ENCODE measurements at places on chromosomes 12 and 14.

GRCh38 chr12:14473707-14474287, 93.9 kb downstream of the PLBD1 start:
- peak; percentile 10 for DNase-seq

- no peak for DNase-seq
Measured at GRCh38 chr12:116881877-116882507, 751 bp upstream of the HRK start.

DNA sequence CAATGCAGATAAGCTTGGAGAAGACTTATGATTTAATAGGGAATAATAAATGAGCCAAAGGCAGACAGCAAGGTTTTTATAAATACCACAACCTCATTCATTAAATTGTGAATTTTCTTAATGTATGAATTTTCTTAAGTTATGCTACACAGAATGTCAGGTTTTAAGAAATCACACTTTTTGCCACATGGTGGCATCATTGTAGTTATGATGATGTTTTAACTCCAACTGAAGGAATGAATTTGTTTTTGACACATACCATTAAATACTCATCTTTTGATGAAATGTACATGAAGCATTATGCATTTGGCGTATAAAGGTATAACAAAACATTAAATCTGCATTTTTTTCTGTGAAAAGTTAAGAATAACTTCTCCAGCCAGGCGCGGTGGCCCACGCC, 524.1 kb upstream of the FBXO33 start:
- no peak for DNase-seq

GRCh38 chr12:123956249-123956648, 16.4 kb downstream of the CCDC92 start:
- no peak for DNase-seq

DNA sequence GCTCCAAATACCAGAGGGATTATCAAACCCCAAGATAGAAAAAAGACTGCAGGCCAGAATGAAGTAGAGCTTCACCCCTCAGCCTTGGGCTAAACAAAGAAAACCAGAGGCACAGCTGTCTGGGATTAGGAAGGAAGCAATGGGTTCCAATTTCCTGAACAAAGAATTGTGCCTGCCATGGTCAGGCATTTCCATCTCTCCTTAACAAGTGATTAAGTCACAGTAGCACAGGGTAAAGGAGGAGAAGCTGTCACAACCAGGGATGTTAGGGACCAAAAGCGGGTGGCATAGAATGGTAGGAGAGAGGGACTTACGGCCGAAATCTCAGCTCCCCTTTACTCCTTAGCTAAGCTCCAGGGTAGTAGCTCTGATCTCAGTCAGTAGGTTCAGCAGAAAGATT, 33.9 kb downstream of the SPTLC2 start:
- no peak for DNase-seq

- no peak for DNase-seq
Measured at GRCh38 chr12:6306599-6307220, 3.8 kb upstream of the PLEKHG6 start.

GRCh38 chr14:59394268-59394667, 70.9 kb downstream of the GPR135 start:
- no peak for DNase-seq

- no peak for DNase-seq
Measured at GRCh38 chr14:53144244-53144643, 8.9 kb downstream of the DDHD1 start.

Measured in astrocyte of the hippocampus (primary cell).